ENCODE measurements at places on chromosomes 12 and 14.
A peak's percentile ranks its signal among the peaks of the same experiment; 100 is the strongest.

- no peak for DNase-seq
Measured at GRCh38 chr12:114445401-114446323, 39.7 kb upstream of the TBX5 start.

GRCh38 chr12:108103087-108103486, 26.0 kb upstream of the WSCD2 start:
- DNase-seq, result no peak

- DNase-seq, result no peak
Measured at GRCh38 chr12:104516821-104517220, 60.1 kb downstream of the CHST11 start.

GRCh38 chr12:25382311-25383106, 131.8 kb upstream of the KRAS start:
- no peak for DNase-seq

DNA sequence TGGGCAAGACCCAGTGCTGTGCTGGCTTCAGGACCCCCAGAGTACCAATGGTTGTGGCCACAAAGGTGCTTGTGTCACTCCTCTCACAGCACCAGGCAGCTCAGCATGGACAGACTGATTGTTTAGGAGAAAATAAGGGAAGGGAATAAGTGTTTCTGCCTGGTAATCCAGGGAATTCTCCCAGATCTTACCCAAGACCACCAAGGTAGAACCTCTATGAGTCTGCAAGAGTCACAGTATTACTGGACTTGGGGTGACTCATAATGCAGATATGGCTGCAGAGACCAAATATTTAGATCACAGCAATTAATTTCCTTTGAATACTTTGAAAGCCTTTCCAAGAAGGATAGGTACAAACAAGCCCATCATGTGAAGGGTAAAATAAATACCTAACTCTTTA, 1178.3 kb upstream of the FLRT2 start:
- peak; percentile 31 for DNase-seq

DNA sequence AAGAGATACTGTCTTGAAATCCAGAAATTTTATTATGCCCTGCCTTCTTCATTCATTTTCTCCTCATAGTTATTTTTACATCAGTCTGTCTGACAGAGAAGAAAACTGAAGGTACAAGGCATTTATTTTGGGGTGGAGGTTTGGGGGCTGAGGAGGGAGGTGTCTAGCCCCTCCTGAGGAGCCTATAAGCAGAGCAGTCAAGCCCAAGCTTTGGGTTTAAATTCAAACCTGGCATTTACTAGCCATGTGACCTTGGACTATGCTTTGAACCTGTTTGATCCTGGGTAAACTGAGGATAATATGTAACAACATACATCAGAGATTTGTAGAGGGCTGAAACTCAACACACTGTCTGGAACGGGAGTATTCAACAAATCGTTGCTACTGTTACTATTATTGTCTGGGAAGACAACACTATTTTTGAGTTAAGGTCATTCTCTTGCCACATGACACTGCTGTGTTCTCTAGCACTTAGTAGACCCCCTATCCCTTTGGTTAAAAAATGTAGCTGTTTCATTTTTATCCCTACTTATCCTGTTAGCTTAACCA, 66.1 kb upstream of the STRN3 start:
- no peak for DNase-seq

DNA sequence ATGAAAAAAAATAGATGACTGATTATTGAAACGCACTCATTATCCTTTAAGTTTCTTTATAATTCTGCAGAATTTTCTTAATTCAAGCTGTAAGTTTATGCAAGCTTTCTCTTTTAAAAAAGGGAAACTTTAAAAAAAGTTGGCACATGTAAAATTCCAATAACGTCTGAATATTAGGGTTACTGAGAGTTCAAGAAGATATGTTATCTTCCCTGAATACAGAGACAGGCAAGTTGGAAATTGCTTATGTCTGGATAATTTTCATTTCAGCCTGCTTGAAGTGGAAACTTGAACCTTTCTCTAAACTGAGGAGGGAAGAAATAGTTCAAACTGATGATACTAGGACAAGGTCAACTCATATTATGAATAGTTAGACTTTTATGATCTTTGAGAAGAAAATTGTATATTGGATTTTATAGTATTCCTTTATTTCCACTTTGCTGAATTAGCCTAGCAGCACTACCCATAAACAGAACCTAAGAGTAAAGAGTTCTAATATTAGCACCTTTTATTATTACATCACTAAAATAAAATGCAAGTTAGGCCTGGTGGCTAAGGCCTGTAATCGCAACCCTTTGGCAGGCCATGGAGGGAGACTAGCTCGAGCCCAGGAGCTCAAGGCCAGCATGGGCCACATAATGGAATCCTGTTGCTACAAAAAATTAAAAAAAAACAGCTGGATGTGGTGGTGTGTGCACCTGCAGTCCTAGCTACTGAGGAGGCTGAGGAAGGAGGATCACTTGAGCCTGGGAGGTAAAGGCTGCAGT, 288.0 kb downstream of the TRHDE start:
- no peak for DNase-seq

DNA sequence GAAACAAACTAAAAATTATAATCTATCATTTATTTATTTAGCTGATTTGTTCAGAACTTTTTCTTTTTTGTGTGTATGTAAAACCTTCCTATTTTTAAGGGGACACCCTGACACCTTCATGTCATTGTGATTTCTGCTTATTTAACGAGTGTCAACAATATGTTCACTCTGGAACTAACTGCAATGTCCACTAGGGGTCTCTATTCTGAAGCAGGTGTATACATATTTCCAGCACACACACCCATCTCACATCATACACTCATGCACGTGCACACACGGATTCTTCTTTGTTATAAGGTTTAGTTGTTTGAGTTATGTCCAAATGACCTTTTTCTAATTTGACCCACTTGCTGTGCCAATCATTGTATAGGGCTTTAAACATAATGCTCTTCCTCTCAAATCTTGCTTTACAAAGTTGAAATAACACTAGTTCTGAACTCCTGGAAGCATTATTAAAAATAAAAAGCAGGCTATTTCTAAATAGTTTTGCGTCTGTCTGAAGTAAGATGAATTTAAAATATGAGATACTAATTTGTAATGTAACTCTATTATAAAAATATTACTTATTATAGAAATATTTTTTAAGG, 15.5 kb downstream of the E2F7 start:
- DNase-seq, result peak; percentile 63

DNA sequence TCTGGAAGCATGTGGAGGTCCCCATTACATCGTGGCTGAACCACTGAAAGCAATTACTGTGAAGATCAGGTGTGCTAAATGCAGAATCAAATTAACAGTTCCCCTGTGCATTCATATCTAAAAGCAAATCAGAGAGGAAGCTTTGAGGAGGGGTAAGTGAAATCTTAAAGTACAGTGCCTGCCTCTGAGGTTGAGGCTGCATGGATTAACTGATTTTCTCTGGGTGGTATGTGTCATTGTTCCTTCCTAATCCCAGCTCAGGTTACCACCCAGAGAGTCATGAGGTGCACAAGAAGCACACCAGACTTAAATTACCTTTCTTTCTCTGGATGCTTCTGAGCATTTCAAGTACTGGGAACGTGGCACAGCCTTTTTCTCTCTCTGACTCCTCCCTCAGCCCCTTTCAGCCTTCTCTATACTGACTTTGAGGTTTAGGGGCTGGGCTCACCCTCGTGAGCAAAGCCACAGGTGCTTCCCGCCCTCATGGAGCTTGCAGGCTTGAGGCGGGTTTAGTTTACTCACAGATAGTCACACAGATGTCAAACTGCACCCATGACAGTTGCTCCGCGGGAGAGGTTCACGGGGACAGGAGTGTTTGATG, 237.6 kb upstream of the CRY1 start:
- no peak for DNase-seq

DNA sequence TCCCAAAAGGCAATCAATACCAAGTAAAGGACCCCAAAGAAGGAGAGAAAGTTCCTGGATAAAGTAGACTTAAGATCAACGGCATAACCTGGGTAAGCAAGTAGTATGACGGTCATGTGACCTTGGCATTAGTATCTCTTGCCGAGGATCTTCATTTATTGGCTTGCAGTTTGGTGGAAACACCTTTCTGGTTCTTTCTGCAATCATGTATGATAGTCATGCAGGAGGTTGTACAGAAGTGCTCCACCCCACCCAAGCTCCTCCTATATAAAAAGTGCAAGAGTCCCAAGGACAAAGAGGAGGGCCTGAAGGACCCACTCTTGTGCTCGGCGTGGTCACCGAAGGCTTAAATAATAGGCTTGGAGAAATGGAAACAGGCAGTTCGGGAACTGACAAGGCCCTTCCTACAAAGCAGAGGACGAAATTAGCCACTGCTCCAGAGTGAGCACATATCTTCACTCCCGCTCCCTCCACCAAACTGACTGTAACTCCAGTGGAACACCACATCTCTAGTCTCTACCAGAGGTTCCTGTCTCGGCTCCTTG, 750 bp downstream of the CS start:
- no peak for DNase-seq

DNA sequence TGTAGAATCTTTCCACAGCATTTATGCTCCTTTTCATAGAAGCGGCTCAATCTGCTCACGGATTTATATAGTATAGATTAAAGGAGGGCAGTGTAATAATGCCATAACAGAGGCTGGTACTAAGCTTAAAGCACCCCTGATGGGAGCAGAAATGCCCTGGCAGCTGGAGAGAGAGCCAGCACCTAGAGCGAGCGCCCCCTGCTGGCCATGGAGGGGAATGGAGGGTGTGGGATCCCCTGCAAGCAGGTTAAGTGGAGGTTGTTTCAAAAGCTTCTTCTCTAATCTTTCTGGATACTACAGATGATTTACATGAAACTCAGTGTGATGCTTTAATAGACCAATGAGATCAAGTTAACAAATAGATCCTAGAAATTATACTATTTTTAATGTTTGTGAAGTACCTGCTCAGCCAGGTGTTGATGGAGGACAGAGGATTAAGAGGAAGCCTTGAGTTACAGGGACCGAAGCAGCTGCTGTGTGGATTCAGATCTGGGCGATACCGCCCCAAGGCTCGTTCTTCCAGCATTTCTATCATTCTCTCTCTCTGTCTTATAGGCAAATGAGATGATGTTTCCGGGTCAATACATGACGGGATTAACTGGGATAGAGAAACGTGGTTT, 1519.3 kb upstream of the TMEM132C start:
- peak; percentile 11 for DNase-seq

GRCh38 chr14:60532442-60532841, 23.5 kb downstream of the SIX6 start:
- DNase-seq, result no peak

DNA sequence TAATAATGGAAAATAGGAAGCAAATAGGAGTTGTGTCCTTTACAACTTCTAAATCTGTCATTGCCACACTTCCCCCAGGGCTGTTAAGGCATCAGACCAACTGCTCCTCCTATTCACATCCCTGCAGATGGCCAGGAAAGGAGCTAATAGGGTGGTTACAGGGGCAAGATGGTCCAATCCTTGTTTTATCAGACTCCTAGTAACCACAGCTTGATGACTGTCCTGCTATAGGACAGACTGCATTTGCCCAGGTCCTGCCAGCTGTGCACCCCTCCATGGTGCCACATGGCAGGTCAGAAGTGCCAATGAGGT, 10.9 kb upstream of the KRT2 start:
- no peak for DNase-seq

- no peak for DNase-seq
Measured at GRCh38 chr14:40402957-40403356, 970.7 kb upstream of the FBXO33 start.

- peak; percentile 60 for DNase-seq
Measured at GRCh38 chr14:75273272-75274049, 5.2 kb upstream of the FOS start.

DNA sequence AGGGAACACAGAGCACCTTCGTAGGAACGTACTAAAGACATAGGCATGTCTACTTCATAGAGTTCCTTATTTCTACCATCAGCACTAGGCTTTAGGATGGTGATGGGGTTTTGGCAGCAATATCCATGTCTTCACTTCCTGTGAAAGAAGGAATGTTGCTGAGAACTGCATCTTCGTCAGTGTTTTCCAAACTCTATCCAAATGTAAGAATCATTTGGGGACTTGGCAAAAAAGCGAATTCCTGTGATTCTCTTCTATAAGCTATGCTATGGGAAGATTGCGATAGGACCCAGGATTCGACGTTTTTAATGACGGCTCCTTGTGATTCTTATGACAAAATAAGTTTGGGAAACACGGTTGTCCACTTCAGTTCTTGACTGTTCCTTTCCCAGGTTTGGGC, 39.8 kb downstream of the AKAP3 start:
- DNase-seq, result no peak

- peak; percentile 41 for DNase-seq
Measured at GRCh38 chr12:132259364-132259871, 70.0 kb downstream of the GALNT9 start.

GRCh38 chr12:40202095-40203059, 22.4 kb upstream of the LRRK2 start:
- DNase-seq, result no peak

- DNase-seq, result no peak
Measured at GRCh38 chr12:19026034-19026433, 103.5 kb upstream of the PLEKHA5 start.

- DNase-seq, result no peak
Measured at GRCh38 chr12:92921877-92922276, 7.2 kb downstream of the EEA1 start.

- DNase-seq, result no peak
Measured at GRCh38 chr12:117092886-117093285, 6.3 kb downstream of the TESC start.

DNA sequence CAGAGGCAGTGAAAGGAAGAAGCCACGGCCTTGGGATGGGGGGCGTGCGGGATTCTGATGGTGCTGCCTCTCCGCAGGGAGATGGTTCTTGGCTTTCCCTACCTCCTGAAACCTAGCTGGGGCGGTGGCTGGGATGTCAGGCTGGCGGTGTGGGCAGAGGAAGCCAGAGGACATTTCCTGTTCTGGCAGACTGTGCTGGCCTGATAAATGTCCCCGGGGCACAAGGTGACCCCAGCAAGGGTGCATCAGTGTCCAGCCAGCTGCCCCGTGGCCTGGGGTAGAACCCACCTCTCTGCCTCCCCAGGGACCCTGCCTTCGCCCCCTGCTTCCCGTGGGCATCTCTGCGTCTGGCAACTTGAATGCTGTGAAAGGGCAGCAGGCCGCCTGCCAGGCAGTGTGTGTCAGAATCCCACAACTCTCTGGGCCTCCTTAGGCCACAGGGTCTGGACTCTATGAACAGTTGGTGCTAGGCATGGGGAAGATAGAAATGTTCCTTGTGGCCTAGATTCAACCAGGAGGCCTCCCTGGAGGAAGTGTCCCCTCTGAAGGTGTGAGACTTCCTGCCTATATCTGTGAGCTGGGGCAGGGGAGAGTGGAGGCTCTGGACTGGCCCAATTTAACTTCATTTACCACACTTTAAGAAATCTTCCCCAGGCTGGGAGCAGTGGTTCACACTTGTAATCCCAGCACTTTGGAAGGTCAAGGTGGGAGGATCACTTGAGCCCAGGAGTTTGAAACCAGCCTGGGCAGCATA, 4.9 kb downstream of the SH2B3 start:
- DNase-seq, result peak; percentile 38

DNA sequence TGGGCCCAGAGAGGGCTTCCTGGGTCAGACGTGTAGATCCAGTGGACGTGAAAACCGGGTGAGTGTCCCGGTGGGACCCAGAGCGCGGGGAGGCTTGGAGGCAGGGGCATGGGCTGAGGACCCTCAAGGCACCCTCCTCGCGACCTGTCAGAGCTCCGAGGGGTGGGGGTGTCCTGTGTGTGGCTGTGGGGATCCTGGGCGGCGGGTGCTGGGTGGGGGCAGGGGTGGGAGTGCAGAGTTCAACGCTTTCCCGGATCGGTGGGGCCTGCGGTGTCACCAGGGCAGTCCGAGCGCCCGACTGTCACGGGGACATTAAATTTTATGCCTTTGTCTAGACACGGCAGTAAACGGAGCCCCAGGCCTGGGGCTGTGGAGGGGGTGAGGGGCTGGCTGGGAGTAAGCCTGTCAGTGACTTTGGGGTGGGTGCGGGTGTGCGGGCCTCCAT, 1.0 kb downstream of the TMEM121 start:
- DNase-seq, result no peak

GRCh38 chr14:70718383-70719118, 76.8 kb downstream of the TTC9 start:
- DNase-seq, result no peak
